AG10803 (cell line): ENCODE measurements at places on chromosomes 13 and 19.
A peak's percentile ranks its signal among the peaks of the same experiment; 100 is the strongest.

- DNase-seq = peak; percentile 4
Observed at GRCh38 chr13:20567881-20568528, 1.0 kb downstream of the IFT88 start.

- peak; percentile 66 for DNase-seq
Observed at GRCh38 chr13:112734696-112735547, 45.1 kb downstream of the ATP11A start.

DNA sequence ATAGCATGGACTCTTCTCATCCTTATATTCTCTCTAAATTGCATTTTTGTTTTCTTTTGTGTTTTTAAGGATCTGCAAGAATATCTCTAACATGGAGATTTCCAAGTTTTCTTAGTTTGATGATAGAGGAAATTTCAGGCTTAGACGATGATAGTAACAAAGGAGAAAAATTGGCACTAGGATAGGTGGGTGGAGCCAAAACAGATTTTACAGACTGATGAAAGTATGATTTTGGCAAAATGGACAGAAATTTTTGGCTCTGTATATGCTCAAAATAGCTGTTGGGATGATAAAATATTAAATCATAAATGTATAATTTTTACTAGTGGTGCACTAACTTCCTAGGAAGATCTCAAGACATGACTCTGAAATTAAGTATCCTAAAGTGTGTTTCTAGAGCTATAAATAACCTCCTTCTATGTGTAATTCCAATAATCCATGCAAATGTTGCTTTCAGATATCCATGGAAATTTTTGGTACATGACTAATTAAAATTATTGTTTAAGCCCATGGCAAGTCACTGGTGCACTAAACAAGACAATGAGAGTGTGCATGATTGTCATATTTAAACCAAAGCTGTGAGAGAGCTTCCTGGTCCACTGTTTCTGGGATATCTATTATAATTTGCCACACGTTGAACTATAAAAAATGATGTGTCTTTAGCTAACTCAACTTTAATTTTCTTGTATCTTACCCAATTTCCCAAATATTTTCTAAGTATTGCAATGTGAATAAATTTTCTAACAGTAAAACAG lies 55.8 kb upstream of the NBEA start:
- no peak for DNase-seq

DNA sequence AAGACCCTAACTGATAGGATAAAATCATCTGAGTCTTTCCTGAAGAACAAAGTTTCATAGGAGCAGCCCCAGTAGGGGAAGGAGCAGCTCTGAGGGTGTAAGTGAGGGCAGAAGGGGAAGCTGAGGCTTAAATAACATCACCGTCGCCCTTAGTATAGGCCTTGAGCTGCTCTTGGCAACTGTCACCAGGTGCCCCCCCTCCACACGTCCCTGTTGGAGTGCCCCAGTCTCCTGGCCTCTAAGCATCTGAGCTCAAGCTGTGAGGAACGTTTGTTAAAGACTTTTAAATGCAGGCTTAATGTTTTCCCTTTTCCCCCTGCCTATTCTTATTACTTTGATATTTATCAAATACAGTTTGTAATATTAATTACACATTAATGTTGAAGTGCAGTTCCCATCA lies 170.6 kb downstream of the ZIC5 start:
- DNase-seq = no peak
